Activated T-cell treated with anti-CD3 and anti-CD28 coated beads, Interleukin-2, amount 50 U/mL, for 48 hours (primary cell): ENCODE measurements at places on chromosomes 16 and 17.

DNA sequence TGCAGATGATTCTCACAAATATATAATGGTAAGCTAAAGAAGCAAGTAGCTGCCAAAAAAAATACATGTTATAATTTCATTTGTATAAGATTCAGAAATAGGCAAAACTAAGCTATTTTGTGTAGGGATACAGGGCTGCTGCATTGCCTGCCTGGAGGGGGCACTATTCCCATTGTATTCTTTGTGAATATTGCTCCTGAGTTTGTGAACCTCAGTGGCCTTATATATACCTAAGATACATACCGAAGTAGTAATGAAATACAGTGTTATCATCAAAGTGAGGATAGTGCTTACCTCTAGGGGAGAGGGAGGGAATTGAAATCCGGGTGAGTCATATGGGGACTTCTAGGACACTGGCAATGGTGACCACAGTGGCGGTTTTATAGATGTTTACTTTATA lies 53.5 kb downstream of the C17orf58 start:
- DNase-seq, result no peak

DNA sequence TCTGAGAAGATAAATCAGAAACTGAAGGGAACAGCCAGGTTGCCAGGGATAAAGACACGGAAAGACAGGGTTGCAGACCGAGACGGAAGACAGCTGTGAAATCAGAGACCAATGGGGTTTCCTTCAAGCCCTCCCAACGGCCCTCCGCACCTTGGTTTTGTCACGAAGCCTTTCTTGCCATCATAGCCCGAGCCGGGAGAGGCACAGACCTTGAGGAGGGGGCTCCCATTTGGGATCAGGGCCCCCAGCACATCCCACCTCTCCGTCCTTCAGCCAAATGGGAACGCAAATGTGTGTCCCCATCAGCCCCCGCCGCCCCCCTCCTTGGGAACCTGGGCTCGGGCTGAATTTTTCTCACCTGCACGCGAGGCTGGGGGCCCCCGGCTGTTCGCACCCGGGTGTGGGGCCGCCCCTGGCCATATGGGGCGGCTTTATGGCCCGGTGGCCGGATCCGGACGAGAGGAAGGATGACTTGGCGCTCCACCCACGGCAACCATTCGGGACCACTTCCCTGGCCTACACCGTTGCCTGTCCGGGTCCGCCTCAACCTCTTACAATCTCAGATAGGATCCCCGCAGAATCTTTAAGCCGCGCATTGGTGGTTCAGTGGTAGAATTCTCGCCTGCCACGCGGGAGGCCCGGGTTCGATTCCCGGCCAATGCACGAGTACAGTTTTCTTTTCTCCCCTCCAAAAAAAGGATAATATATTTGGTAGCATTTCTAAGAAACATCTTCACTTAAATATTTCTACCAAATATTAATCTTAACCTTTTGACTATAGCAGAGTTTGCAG lies 1.4 kb upstream of the HES7 start:
- peak; percentile 98 for DNase-seq

GRCh38 chr17:76076765-76077583 lies 2.0 kb upstream of the ZACN start:
- peak; percentile 60 for DNase-seq

GRCh38 chr16:86349338-86349900 lies 160.9 kb upstream of the FOXF1 start:
- no peak for DNase-seq

- no peak for DNase-seq
Observed at GRCh38 chr16:2956579-2956956, 7.5 kb upstream of the KREMEN2 start.

GRCh38 chr16:68528233-68528632 lies 10.9 kb upstream of the ZFP90 start:
- no peak for DNase-seq

DNA sequence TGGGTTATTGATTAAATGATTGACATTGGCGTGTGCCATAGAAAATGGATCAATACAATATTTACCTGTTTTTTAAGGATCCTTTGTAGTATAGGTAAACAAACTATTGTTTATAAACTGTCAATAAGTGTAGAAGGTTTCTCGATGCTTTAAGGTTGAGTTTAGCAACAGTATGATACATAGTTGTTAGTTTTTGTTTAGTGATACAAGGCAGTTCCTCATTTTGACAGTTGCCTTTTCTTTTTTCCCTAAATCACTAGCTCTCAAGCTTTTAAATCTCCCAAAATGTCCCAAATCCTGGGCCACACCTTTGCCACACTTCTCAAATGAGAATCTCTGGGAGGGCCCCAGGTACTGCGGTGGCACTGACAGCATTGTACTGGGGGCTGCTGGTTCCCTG lies 57.3 kb downstream of the EPN2 start:
- no peak for DNase-seq

DNA sequence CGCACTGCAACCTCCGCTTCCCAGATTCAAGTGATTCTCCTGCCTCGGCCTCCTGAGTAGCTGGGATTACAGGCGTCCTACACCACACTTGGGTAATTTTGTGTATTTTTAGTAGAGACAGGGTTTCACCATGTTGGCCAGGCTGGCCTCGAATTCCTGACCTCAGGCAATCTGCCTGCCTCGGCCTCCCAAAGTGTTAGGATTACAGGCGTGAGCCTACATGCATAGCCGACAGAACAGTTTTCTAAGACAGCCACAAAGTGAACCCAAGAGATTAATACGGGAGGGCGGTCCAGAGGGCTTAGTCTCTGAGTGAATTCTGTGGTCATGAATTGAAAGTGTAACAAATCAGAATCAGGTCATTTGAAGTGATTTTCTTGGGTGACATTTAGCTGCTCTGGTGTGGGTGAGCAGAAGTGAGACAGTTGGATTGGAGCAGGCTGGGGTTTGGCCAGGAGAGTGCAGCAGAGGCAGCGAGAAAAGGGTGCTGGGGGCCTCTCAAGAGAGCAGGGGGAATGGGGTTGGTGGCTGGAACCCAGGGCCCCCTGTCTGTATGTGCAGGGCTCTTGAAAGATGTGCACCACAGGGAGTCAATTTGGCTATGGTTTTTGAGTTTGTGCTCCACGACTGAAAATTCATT lies 231.4 kb upstream of the WSCD1 start:
- no peak for DNase-seq

- DNase-seq, result no peak
Observed at GRCh38 chr17:68195667-68196393, 52.0 kb upstream of the AMZ2 start.

- DNase-seq, result no peak
Observed at GRCh38 chr17:72984145-72984925, 108.2 kb downstream of the SLC39A11 start.

DNA sequence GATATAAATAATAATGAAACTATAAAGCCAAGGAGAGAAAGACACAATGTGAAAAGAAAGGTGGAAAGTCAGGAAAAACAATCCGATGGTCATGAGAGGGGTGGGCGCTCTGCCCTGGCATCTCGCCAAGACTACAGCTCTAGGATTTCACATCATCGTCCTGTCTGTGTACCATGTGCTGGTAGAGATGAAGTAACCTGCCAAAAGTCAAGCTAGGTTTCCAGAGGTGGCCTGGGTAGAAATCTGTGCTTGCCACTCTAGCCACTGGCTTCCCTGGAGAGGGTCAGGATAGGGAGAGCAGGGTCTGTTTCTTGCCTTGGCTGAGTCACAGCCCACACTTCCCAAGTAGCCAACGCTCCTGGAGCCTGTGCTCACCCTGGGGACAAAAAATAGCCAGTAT lies 31.0 kb upstream of the TRAP1 start:
- DNase-seq, result no peak
